ENCODE measurements at places on chromosomes 7 and 10.

DNA sequence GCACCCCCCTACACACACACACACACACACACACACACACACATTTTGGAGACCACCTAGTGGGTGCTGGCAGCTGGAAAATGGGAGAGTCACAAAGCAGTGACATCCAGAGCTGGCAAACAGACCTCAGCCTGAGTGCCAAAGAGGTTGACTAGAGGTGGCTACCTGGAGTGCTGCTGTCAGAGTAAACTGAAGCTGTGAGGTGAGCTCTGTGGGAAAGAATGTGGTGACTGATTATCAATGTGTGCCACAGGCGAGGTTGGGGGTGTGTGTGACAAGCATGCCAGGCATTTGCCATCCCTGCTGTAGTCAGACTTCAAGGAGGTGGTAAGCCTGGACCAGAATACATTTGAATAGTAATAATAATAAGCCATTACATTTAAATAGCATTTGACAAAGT, 120.6 kb downstream of the SLIT1 start:
- no peak for DNase-seq

DNA sequence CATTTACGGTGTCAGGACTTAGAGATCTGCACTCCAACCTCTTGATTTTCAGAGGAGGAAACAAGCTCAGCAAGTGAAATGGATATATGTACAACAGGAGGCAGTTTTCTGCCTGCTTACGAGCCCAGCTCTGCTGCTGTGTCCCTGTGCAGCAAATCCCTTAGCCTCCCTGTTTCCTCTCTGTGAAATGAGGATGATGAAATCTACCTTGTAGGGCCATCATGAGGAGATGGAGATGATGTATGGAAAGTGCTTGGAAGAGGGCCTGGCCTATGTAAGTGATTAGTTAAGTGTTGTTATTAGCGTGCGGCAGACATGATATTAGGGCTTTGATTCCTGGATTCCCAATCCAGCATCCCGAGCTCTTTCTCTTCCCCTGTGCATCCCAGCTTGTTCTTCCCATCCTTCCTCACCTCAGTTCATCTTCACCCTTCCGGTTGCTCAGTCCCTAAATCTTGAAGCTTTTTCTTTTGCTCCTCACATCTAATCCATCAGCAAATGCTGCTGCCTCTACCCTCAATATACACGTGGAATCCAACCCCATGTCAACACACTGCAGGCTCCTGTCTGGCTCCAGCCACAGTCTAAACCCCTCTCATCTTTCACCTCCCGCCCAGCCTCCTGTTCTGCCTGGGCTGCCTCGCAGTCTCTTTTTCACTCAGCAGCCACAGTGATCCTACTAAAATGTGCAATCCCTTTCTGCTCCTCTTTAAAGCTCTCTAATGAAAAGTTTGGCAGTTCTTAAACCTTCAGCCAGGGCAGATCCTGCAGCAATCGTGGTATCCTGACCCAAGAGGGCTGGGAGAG, 113.8 kb downstream of the MARCHF5 start:
- DNase-seq: no peak

DNA sequence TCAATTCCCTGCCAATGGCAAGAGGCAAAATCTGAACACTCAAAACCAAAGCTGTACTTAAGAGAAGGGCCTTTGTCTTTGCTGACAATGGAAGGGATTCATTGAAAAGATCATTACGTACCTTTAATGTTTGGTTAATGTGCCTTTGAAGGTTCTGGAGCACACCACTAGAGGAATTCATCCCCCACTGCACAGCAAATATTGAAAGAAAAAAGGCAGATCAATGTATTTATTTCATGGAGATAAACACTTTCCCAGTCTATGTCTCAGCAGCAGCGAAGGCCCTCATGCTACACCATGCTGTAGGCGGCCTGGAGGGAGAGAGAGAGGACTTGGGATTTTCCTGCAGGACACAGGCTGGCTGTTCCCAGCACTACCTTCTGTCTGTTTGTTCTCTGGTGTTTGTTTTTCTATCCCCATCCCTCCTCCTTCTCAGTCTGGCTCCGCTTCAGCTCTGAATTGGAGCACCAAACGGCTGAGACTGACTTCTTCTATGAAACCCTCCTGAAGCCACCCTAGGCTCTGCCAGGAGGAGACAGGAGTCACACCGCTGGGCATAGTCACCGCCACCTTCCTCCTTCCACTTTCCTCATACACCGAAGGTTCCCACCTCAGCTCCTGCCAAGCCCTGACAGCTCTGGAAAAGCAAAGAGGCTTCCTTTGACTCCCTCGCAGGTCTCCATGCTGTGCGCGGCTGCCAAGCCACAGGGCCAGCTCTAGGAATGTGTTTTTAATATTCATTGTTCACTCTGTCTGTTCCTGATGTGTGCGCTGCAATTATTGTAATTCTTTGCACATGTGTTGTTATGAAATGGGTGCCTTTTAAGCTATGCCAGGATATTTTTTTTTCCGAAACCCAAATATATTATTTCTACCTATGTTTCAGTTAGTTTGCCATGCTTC, 301.5 kb downstream of the FZD1 start:
- DNase-seq: no peak

DNA sequence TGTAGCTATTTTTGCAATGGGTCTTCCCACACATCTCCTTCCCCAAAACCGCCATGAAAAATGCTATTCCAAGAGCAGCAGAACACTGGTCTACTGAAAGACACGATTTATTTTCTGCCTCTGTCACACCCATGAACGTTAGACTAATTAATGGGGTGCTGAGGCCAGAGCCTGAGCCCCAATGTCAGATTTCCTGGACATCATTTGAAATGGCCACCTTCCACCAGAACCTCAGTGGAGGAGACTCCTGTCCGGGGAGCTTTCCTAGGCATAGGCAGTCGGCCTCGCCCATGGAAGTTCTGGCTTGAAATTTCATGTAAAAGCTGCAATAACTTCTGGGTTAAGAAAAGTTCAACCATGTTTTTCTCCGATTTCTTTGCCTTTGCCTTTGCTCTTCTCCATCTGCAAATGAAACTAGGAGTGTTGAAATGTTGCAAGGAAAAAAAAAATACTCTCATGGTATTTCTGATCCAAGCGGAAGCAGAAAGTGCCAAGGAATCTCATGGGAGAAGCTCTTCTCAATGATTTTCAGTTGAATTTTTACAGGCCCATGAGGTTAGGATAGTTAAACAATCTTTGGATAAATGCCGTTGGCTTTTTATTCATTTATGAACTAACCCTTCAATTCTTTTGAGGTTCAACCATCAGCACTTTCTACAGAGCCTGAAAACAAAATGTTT, 570.8 kb upstream of the MGMT start:
- DNase-seq: no peak

DNA sequence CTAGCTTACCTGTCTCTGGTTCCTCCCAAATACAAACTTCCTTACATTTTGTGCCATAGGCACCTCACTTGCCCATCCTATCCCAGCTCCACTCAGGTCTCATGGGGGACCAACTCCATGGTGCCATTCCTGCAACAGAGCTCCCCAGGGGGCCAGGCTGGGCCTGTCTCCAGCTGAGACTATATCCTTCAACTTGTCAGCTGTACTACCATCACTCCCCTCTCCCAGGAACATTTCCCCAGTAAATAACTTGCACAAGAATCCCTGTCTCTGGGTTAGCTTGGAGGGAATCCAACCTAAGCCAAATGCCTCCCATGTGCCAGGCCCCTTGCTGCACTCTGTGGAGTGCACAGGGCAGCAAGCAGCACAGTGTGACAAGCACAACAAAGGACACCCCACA, 33.2 kb downstream of the FRMPD2 start:
- DNase-seq: no peak

DNA sequence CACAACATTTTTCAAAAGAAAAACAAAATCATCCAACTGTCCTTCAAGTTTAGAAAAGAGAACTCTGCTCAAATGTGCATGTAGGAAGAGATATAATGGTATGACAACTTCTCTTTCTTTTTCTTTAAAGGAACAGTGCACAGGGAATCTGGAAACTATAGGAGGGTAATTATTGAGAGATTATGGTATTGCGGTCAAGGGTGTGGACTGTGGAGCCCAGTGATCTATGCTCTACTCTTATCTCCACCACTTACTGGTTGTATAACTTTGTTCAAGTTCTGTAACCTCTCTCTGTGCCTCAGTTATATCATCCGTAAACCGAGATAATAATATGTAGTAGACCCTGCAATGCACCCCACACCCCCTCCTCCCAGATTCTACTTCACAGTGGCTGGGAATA, 69.8 kb upstream of the PCGF5 start:
- DNase-seq: no peak

DNA sequence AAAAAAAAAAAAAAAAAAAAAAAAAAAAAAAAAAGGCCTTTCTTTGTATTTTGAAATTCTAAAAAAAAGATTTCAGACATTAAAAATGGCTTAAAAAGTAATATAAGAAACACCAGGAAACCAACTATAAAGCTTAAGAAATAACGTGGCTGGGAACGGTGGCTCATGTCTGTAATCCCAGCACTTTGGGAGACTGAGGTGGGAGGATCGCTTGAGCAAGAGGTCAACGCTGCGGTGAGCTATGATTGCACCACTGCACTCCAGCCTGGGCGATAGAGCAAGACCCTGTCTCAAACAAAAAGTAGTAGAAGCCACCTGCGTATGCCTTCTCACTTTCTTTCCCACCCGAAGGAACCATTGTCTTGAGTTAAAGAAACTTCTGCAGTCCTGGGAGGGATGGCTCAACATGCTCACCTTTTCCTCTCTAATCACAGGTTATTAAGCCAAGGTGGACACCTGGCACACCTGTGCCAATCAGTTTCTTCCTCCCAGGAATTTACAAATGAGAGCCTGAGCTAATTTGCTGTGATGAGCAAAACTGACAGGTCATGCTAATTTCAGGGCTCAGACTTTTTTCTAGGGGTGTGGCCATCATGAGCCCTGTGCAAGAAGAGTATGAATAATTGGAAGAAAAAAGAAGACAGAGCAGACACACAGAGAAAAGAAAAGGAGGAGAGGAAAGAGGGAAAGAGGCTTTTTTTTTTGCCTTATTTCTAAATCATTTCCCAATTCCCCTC, 72.0 kb upstream of the PARD3 start:
- no peak for DNase-seq

- no peak for DNase-seq
Measured at GRCh38 chr7:41037691-41038090, 665.2 kb downstream of the INHBA start.

DNA sequence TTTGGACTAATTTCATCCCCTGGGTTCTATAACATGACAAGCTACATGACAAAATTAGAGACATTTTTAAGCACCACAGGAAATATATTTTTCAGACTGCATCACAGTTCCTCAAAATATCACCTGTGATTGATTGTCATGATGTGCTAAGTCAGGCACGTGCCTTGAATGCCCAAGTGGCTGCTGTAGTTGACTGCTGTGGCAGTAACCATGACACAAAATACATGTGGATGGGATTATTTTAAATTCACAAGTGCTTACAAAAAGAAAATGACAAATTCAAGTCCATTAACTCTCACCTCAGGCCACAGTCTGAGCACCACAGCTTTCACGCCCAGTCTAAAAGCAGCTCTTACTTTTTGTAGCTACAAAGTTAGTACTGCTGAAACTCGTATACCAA, 45.5 kb downstream of the TNPO3 start:
- no peak for DNase-seq

GRCh38 chr10:133060466-133060865, 27.3 kb upstream of the ADGRA1 start:
- DNase-seq: no peak

- DNase-seq: no peak
Measured at GRCh38 chr7:132930881-132931280, 151.0 kb downstream of the CHCHD3 start.

DNA sequence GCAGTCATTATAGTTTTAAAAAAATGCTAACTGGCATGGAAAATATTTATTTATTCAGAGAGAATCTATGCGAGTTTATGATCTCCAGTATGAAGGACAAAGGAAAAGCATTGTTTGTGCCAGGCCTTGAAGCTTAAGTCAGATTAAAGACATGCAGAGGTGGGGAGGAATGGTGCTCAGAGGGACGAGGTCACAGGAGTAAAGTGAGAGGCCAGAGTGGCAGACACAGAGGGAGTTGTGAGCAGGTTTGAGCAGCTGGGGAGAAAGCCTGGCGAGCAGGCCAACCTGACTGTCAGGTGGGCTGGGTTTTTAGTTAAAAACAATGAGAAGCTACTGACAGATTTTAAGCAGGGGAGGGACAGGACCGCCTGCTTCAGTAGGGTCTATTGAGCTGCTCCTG, 6.8 kb upstream of the CCNY start:
- DNase-seq: no peak

DNA sequence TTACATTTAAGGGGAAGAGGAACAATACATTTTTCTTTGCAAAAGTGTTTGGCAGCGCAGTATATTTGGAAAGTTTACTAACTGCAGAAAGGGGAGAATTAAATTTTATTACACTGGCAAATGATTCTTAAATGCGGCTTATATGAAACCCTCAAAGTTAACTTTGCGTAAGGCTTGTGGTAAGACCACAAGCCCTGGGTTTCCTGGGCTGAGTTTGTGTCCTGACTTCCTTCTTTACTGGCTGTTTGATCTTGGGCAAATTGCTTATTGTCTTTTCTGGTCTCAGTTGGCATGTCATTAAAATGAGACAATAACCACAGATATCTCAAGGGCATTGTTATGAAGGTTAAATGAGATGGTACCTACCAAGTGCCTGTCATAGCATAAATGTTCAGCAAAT, 106.8 kb downstream of the GLRX3 start:
- DNase-seq: no peak

- no peak for DNase-seq
Measured at GRCh38 chr7:89028319-89028718, 232.8 kb upstream of the TEX47 start.

DNA sequence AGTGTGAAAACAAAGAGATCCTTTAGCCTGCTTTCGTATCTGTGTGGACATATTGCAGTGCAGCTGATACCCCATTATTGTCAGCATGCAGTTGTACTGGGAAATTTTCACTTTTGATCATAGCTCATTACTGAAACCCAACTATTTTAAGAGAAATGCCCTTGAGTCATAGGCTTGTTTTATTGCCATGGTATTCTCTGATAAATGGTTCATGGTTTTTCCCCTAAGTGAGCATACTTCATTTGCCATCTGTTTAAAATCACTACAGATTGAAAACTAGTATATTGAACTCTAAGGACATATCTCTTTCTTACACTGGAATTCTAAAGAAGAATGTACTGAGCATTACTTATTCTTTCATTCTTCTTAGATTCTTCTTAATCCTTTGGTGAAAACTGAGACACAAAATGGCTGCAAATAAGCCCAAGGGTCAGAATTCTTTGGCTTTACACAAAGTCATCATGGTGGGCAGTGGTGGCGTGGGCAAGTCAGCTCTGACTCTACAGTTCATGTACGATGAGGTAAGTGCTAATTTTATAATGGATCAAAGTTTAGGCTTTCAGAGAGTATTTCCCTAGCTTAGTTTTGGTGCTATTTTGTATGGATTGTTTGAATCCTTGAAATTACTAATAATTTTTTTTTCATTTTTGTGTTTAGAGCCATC, 63.0 kb downstream of the RALA start:
- no peak for DNase-seq

GRCh38 chr7:73341877-73342276, 13.9 kb downstream of the FKBP6 start:
- DNase-seq: no peak

DNA sequence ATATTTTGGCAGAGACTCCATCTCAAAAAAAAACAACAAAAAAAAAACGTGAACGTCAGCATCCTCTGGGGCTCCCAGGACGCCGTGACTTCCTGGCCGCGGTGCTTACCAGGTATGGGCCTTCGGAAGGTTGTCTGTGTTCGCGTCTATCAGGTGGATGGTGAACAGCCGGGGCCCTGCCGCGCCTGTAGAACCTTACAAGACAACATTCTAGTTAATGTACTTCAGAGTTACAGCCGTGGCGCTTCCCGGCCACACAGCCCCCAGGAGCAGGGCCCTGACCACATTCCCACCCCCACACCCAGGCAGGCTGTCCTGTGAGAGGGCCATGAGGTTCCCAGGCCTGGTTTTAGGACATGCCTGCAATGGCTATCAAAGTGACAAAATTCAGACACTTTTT, 111.0 kb downstream of the SMURF1 start:
- no peak for DNase-seq

All from activated gamma-delta T cell treated with anti-CD3 and anti-CD28 coated beads, Interleukin-2, amount 50 U/mL, for 16 hours (primary cell).